ENCODE measurements at places on chromosomes 5 and 9. TPM values are rescaled to one million over a fixed set of nuclear protein-coding genes. Genes with fewer than 3 reads are reported as not detected.

DNA sequence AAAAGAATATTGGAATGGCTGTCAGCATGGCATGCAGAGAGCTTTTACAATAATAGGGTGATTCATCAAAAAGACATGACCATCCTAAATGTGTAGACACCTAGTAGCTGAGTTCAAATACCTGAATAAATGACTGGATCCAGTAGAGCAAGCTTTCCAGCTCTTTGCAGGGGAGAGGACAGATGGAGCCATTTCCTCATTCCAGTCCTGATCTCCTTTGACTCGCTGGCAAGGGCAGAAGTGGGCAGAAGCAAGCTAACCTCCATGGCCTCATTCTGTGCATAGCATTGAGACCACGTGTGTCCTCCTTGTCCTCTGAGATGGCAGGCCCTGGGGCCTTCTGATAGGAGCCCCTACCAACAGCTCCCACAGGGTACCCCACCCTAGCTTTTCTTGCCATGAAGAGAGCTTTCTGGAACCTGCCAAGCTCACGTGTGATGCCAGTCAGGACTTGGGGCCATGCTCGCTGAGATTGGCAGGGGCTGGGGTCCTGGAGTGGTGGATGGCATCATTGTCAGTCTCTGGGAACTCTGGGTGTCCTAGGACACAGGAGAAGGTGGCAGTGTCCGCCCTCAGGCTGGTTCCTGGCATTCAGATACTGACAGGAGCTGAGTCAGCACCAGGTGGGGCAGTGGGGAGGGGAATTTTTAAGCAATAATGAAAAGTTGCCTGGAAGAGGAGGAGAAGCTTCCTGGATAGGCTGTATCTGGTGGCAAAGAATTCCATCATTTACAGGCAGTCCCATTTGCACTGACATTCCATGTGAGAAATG is 33.6 kb downstream of the WWC1 start:
- no peak overlapping the region for H3K4me3 ChIP-seq
- peak; percentile 72 for DNase-seq

GRCh38 chr5:38018016-38018415 is 178.2 kb upstream of the GDNF start:
- DNase-seq, result no peak
- no peaks in the 10 kb centered on the region for H3K27me3 ChIP-seq
- H3K4me3 ChIP-seq, result no peak overlapping the region
- H3K4me1 ChIP-seq, result no peaks in the 10 kb centered on the region

DNA sequence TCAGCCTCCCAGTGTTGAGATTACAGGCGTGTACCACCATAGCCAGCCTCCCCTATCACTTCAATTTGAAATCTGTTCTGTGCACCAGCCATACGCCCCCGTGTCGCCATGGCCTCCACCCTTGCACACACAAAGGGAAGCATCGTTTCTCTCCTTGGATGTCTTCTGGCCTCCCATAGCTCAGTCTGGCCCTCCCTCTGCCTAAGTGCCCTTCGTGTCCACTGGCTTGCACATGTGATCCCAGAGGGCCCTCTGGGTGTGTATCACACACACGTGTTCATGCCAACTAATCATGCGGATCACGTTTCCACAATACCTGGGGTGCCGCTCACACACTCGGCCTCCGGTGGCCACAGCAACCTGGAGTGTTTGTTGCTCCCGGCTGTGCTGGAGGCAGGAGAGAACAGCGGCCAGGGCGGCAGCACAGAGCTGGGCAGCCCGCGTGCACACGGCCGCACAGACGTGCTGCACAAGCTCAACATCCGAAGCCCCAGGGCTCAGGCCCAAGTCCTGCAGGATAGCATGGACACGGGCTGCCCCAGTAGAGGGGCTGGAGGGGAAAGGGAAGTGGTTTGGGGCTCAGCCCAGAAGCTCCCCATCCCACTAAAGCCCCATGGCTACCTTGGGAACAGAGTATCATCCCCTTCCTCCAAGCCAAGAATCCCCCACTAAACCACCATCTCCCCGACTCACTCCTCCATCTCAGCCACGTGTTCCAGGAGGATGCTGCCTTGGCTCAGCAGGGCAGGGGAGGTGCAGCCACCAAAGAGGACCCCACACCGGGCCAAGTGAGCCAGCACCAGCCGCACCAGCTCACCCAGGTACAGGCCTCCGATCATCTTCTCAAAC is 10.9 kb downstream of the HK3 start:
- no peak overlapping the region for H3K27ac ChIP-seq
- H3K4me3 ChIP-seq, result no peak overlapping the region
- H3K36me3 ChIP-seq, result no peaks in the 10 kb centered on the region
- H3K4me1 ChIP-seq, result no peaks in the 10 kb centered on the region
- no peak for DNase-seq

Gene PCDH1
- total RNA-seq, result 52.0 TPM

- H3K27me3 ChIP-seq, result peaks cover 34% of the 10 kb centered on the region
- H3K4me1 ChIP-seq, result peaks cover 15% of the 10 kb centered on the region
- no peak overlapping the region for H3K4me3 ChIP-seq
- H3K36me3 ChIP-seq, result no peaks in the 10 kb centered on the region
- H3K27ac ChIP-seq, result no peak overlapping the region
- DNase-seq, result no peak
Observed at GRCh38 chr5:141411575-141411974, 1.2 kb upstream of the PCDHGA10 start.

DNA sequence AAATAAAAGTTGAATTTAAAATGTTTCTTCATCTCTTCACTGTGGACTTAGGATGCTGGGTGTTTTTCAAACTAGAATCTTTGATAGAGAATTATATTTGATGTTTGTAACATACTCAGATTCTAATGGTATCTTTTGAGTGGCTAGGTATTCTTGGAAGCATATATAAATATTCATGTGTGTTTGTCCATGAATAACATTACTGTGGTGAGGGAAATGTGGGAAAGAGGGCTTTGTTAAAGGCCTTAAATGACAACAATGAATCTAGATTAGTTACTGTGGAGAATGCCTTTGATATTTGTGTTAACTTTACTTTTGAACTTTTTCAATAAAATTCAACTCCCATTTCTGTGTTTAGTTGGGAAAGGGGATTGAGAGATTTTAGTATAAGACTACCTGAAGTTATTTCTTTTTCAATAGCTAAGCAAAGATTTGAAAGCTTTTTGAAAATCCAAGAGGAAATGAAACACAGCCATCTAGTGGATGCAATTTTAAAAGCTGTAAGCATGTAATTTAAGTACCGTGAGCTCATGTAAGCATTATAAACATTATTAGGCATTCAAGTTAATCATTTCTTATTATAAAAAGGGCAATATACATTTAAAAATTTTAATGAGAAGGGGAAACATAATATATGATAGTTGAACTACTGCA is 69.6 kb downstream of the CCDC171 start:
- DNase-seq, result peak; percentile 30
- H3K27me3 ChIP-seq, result no peaks in the 10 kb centered on the region
- H3K4me1 ChIP-seq, result no peaks in the 10 kb centered on the region
- no peak overlapping the region for H3K4me3 ChIP-seq
- H3K27ac ChIP-seq, result no peak overlapping the region

DNA sequence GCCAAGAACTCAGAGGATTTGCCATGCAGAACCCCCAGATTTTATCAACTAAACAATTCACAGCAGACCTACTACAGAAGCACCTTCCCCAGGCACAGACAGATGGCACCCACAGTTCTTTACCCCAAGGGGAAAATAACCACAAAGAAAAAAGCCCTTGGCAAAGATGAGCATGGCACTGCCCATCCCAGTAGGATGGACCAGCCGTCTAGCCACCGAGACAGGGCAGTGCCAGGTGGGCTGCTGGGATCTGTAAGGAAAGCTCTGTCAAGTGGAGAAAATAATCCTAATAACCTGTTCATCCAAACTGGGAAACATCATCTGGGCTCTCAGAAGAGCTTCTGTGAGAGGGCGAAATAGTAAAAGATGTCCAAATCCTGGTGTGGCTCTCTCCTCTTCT is 130.0 kb downstream of the COL23A1 start:
- H3K27me3 ChIP-seq, result no peaks in the 10 kb centered on the region
- DNase-seq, result no peak
- no peak overlapping the region for H3K27ac ChIP-seq
- H3K4me3 ChIP-seq, result no peak overlapping the region

DNA sequence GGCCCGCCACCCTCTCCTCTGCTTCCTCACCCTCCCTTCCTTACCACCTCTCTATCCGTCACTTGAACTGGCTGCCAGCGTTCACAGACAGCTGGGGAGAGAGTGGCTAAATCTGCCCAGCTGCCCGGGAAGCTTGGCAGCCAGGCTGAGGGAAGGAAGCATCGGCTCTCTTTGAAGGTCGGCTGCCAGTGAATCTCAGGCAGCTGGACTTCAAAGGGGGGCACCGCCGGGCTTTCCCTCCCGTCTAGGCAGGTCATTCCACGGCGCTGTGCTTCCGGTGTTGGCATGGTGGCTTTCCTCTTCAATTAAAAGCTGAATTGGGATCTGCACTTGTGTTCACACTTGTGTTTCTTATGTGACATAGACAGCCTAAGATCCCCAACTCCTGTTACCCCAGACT is 174.0 kb downstream of the GDNF start:
- H3K27me3 ChIP-seq, result no peaks in the 10 kb centered on the region
- no peaks in the 10 kb centered on the region for H3K36me3 ChIP-seq
- H3K27ac ChIP-seq, result no peak overlapping the region
- no peak overlapping the region for H3K4me3 ChIP-seq
- no peak for DNase-seq
- no peaks in the 10 kb centered on the region for H3K4me1 ChIP-seq

GRCh38 chr5:170597109-170597751 is 93.4 kb downstream of the KCNIP1 start:
- DNase-seq, result no peak
- no peaks in the 10 kb centered on the region for H3K4me1 ChIP-seq
- no peak overlapping the region for H3K4me3 ChIP-seq

Gene LRRC19
- total RNA-seq, result 4.3 TPM

DNA sequence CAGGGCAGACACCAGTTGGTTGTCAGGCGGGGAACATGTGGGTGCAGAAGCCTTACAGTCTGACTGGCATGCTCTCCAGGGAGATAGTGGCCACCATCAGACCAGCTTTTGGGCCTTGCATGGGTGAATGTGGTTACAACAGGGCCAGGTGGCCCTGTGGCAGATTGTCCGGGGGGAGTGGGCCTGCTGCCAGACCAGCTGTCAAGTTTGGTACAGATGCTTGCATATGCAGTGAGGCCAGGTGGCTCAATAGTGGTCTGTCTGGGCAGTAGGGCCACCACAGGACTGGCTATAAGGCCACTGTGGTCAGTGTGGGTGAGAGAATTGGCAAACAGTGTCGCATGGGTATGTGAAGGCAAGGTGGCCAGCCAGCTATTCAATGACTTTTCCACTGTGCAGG is 148.7 kb downstream of the FAM174A start:
- no peaks in the 10 kb centered on the region for H3K36me3 ChIP-seq
- no peaks in the 10 kb centered on the region for H3K4me1 ChIP-seq

DNA sequence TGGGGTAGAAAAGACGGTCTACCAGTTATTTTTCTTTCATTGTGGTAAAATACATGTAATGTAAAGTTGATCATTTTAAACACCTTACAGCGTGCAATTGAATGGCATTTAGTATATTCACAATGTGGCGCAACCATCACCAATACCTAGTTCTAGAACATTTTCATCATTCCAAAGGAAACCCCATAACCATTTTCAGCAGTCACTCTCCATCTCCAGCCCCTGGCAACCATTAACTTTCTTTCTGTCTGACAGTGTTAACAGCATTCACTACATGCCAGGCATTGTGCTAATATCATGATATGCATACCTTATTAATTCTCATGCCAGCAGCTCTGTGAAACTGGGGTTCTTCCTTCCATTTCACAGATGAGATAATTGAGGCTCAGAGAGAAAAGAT is 32.0 kb downstream of the PTGS1 start:
- H3K36me3 ChIP-seq, result no peaks in the 10 kb centered on the region
- no peak for DNase-seq
- no peak overlapping the region for H3K4me3 ChIP-seq
- no peaks in the 10 kb centered on the region for H3K4me1 ChIP-seq
- H3K27me3 ChIP-seq, result no peaks in the 10 kb centered on the region
- peak overlapping the region; percentile 7 for H3K27ac ChIP-seq

Gene MED22
- total RNA-seq, result 25.8 TPM

GRCh38 chr5:114362197-114362976 is 517 bp downstream of the KCNN2 start:
- peak overlapping the region; percentile 62 for H3K4me3 ChIP-seq
- DNase-seq, result no peak
- peaks cover 42% of the 10 kb centered on the region for H3K4me1 ChIP-seq
- H3K27ac ChIP-seq, result peak overlapping the region; percentile 33
- H3K36me3 ChIP-seq, result no peaks in the 10 kb centered on the region

DNA sequence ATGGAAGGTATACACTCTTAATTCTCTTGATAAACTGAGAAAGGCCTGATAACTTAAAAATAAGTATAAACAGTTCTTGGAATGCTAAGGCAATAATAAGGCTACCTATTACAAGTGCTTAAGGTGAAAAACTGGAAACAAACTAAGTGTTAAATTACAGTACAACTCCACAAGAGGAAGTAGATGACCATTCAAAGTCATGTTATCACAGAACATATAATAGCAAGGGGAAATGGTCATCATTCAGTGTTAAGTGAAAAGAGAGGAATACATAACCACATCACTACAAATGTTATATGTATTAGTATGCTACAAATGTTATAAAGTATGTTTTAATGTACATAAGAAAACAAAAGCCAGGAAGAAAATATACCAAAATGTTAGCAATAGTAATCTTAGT is 135.9 kb downstream of the CCDC192 start:
- no peaks in the 10 kb centered on the region for H3K27me3 ChIP-seq
- no peak overlapping the region for H3K27ac ChIP-seq
- H3K36me3 ChIP-seq, result no peaks in the 10 kb centered on the region
